Activated T-helper 9 cell treated with anti-CD3 and anti-CD28 coated beads, Interleukin-2, amount 50 U/mL, for 16 hours (primary cell): ENCODE measurements at places on chromosomes 3 and 15.

DNA sequence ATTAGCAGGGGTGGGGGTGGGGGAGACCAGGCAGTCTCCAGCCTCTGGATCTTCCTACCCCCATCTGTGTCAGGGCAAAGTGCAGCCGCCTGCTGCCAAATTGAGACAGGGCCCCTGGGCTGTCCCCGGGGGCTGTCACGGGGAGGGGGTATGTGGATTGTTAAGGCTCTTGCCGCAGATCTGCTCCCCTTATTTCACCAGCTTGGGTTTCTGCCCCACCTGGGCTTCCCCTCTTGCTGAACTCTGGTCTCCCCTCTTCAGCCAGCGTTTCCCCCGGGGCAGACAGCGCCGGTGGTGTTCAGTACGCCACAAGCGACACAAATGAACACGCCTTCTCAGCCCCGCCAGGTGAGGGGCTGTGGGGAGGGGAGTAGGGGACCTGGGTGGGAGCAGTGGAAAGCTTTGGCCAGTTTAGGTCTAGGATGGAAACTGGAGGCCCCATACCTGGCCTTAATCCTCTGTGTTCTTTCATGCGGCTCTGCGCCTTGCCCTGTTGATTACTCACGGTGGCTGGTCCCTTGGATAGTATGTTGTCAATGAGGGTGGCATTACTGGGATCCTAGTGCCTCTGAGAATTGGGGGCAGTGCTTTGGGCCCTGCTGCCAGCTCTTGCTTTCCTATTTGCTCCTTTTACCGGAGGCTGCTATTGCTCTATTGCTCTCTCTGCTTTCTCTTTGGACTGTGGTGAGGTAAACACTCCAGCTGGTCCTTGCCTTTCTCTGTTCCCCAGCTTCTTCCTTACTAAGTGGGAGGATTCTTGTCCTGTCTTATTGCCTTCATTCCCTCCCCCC is 1.7 kb downstream of the EIF4G1 start:
- DNase-seq, result no peak

GRCh38 chr3:49666592-49666991 is 7.6 kb upstream of the APEH start:
- no peak for DNase-seq

- no peak for DNase-seq
Measured at GRCh38 chr3:126024049-126024854, 55.3 kb downstream of the ROPN1B start.

- DNase-seq, result no peak
Measured at GRCh38 chr15:34847598-34847997, 52.2 kb upstream of the ACTC1 start.

DNA sequence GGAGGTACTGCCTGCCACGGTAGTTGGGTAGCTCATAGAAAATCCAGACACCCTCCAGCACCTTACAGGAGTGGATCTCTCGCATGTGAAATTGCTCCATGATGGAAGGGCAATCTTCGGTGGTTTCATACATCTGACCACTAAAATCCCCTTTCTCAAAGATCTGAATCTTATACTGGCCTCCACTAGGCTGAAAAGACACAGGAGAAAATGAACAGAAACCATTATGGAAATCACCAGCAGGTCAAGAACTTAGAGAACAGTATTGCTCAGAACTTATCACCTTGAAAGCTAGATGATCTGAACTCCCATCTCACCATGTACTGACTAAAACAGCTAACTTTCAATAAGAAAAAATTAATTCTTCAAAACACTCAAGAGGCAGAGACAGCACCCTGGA is 5.4 kb downstream of the CRYGS start:
- no peak for DNase-seq

DNA sequence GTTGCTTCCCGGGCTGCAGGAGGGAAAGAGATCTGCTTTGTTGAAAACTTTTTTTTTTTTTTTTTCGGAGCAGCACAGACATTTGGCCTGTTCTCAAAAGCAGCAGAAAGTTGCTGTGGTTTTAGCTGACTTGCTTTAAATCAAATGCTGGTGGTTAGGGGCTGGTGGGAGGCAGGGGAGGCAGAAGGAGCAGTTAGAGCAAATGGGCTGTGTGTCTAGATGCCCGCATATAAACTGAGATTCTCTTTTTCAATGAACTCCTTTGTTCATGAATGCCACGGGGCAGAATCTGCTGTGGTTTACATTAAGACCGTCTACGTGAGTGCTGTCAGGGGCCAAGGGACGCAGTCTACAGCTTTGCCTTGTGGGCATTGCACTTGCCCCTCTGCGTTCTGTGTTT is 95.9 kb downstream of the FLNB start:
- DNase-seq, result no peak

DNA sequence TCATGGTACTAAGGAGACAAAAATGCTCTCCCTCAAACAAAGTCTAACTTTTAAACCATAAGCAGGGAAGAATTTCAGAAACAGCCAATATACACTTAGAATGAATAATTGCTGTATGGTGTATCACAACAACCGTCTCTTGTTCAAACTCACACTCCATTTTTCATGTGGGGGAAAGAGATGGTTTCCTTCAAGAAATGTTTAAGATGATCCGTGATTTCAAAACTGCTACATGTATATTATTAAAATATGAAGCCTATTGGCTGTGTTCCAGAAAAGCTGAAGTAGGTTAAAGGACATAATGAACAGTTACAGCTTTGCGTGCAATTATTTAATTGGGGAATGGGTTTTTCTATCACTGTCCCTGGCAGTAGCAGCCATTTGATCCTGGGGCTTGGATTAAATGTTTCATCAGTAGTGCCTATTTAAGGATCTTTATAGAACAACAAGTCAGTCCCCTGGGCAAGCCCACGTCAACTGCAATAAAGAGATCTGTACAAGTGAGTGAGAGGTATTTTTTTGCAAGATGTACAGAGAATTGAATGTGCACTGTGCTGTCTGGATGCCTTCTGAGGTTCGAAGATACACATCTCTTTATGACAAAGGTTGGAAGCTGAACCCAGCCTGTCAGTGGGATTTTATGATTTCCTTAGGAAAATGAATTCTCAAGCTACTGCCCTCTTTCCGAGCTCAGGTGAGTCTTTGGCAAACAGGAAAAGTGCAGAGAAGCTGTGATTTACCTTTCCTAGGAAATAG is 337.2 kb upstream of the RARB start:
- no peak for DNase-seq

- no peak for DNase-seq
Measured at GRCh38 chr3:194280777-194281176, 70.4 kb downstream of the CPN2 start.

GRCh38 chr15:31305375-31305774 is 21.3 kb upstream of the KLF13 start:
- DNase-seq, result no peak

DNA sequence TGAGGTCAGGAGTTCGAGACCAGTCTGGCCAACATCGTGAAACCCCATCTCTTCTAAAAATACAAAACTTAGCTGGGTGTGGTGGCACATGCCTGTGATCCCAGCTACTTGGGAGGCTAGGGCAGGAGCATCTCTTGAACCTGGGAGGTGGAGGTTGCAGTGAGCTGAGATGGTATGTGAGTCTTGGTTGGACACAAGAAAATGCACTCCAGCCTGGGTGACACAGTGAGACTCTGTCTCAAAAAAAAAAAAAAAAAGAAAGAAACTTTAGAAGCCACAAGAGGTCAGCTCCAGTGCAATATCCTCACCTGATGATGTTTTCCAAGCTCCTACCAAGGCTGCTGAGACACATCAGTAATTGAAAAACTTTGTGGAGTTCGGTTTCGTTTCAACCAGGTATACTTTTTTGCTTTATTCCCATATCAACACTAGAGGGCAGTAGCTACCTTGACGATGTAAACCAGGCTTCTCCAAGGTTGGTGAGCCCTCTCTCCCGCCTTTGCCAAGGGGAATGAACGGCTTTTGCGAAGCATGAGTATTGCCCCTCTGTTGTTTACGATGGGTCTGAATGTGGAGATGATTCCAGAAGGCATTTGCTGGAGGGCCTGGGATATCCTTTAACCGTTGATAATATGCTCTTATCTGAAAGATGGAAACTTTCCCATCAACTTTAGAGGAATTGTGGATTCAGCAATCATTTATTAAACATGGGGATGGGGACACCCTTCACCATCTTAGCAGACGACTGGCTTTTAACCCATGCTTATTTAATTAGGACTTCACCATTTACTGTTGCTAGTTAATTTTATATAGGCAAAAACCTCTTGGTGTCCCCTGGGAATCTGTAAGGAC is 202.8 kb downstream of the SV2B start:
- no peak for DNase-seq

GRCh38 chr3:15199493-15200105 is 6.4 kb upstream of the CAPN7 start:
- DNase-seq, result no peak

DNA sequence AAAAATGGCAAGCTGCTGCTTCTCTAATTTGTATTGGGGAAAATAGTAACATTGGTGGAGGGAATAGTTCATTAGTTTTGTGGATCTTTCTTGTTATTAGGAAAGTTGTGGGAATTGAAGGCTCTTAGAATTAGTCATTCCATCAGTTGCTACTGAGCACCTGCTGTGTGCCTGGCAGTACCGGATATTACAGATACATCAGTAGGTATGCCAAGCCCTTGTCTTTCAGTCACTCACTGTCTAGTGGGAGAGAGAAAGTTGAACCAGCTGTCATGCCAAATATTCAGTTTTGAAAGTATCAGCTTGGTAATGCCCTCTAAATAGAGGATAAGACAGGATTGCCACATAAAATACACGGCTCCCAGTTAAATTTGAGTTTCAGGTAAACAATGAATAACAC is 32.5 kb downstream of the IGSF10 start:
- no peak for DNase-seq

DNA sequence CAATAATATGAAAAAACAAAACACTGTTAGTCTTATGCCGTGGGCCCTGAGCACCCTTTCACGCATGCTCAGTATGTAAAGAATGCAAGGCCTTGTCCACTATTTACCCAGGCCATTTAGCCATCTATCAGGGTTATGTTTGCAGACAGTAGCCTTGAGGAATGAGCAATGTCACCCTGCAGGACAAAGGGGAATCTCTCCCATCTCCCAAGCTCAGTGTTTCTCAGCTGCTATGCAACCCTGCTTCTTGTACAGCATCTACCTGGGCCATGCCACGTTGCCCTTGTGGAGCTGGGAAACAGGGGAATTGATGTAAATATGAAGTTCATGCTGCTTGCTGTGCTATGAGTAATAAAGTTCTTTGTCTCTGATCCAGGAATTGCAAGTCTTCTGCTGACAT is 51.5 kb upstream of the SLCO2A1 start:
- no peak for DNase-seq

DNA sequence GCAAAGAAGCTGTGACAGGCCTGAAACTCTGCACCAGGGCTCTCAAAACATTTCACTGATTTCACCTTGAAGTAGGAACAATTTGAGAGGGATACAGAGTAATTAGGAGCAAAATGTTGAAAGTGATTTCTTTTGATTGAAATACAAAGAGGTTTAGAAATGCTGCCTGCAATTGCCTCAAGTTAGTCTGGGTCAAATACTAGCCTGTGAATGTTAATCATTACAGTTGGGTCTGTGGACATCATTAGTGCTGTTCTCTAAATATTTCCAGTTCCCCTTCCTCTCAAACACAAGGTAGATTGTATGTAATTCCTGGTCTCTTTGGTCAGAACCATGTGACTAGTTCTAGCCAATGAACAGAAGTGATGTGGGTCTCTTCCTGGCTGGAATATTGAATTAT is 152.3 kb upstream of the TSC22D2 start:
- no peak for DNase-seq

GRCh38 chr3:190811775-190812480 is 50.6 kb downstream of the GMNC start:
- no peak for DNase-seq
